AG04450 (cell line): ENCODE measurements at places on chromosomes 5 and 9. TPM values are rescaled to one million over a fixed set of nuclear protein-coding genes. Genes with fewer than 3 reads are reported as not detected.

The TMEM252 gene
- not detected in 2 replicates for polyA plus RNA-seq

The FBP1 gene
- polyA plus RNA-seq = not detected in 2 replicates

DNA sequence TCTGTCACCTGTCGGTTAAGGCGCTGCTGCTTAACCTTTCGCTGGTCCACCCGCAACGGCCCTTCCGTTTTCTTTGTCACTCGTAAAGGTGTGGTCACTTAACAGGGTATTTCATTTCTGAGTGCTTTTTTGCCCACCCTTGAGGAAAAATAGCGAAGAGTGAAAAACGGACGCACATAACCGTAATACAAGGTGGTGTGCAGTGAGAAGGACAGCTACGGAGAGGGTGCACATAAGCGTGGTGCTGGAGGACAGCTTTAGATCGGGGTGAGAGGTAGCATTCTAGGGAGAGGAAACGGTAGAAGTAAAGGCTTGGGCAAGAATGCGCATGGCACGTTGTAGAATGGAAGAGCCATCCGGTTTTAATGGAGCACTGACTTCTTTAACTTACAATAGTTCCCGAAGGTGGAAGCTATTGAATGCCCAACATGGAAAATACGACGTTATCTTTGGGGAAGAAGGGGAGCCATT lies 761 bp downstream of the CCT5 start:
- DNase-seq = no peak

DNA sequence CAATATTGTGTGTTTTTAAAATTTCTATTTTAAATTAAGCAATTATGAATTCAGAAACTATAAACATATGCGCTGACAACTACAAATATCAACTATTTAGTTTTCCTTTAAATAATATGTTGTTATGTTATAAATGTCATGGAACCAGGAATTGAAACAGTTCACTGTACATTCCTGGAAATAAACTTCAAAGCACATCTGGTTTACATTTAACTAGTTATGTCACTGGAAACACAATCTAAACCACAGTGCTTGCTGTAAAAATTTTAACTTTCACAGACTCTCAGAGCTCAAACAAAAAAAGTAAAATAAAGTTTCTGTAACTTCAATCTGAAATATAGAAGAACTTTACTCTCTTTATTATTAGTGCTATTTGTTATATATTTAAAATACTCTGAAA lies 179.2 kb downstream of the FBN2 start:
- no peak for DNase-seq

The FOXD4L3 gene
- not detected in 2 replicates for polyA plus RNA-seq

The IRX2 gene
- not detected in 2 replicates for polyA plus RNA-seq

DNA sequence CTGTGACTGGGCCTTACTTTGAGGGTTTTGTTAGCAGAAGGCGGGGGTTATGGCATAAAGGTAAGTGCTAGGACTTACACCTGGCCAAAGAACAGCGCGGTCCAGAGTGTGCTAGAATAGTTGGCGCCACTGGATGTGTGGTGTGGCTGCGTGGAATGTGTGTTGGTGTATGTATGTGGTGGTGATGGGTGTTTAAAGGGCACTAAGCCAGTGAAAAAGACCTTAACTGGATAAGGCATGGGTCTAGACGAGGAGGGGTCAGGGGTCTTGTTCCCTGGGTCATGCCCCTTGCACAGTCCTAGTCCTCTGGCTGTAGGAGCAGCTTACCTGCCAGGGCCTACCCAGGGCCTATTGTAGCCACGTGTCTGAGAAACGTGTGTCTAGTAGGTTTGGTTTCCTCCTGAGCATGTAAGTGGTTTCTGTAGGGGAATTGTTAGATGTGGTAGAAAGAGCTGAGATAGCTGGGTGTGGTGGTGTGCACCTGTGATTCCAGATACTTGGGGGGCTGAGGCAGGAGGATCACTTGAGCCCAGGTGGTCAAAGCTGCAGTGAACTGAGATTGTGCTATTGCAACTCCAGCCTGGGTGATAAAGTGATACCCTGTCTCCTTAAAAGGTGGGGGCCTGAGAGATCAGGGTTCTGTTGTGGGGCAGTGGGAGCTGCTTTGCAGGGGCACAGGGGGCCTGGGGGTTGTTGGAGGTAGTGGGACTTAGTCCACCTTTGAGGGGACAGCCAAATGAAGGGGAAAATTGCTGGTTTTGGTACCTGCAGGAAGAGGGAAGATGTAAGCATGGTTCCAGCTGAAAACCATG lies 55.2 kb downstream of the HSPA4 start:
- no peak for DNase-seq

The STK32A gene
- 0.12 and 0.20 TPM in 2 replicates for polyA plus RNA-seq

- DNase-seq = peak; percentile 21
These were observed 286.0 kb upstream of the TUSC1 start for GRCh38 chr9:25964239-25964638.

The DRD1 gene
- 0.11 TPM in 2 replicates for polyA plus RNA-seq

DNA sequence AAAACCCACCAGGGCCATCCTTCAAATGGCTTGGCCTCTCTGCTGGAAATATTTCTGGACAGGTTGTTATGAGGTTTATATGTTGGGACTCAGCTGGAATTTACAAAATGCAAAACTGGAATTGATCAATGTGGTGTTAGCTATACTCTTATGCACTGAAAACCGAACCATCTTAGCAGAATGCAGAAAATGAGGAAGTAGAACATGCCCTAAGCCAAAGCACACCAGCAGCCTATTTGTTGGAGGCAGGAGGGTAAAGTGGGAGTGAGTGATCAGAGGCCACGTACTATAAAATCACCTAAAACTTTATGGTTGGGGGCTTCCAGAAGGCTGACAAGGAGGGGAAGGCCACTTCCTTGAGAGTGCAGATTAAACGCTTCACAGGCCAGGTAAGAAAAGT lies 63.6 kb upstream of the C5orf63 start:
- no peak for DNase-seq

- no peak for DNase-seq
These were observed 209.0 kb upstream of the MVB12B start for GRCh38 chr9:126117631-126118030.

- DNase-seq = no peak
These were observed 25.4 kb upstream of the NR3C1 start for GRCh38 chr5:143428738-143429420.

The FIBCD1 gene
- polyA plus RNA-seq = 2.2 and 3.2 TPM in 2 replicates

- DNase-seq = no peak
These were observed 21.7 kb downstream of the FEM1C start for GRCh38 chr5:115522832-115523403.

The PLEKHG4B gene
- 0.24 and 0.37 TPM in 2 replicates for polyA plus RNA-seq

The ADGRD2 gene
- not detected in 2 replicates for polyA plus RNA-seq

- peak; percentile 27 for DNase-seq
These were observed 154.3 kb downstream of the SPOCK1 start for GRCh38 chr5:137344723-137345322.

The CDH10 gene
- polyA plus RNA-seq = not detected in 2 replicates

The BRD3 gene
- polyA plus RNA-seq = 7.1 and 7.2 TPM in 2 replicates

DNA sequence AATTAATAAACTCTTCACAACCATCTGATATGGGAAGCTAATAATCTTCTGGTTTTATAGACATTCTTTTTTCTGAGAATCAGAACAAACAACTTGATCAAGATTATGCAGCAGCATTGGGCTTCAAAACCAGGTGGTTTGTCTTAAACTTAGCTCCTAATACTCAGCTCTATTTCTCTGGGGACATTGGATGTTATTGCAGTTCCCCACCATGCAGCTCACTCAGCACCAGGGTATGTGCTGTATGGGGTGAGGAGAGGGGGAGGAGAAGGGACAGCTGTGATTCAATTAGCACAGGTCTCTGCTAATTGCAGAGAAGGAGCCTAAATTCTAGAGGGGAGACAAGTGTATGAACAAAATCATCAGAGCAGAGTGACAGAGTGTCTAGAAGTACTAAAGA lies 210.7 kb upstream of the TNC start:
- no peak for DNase-seq

DNA sequence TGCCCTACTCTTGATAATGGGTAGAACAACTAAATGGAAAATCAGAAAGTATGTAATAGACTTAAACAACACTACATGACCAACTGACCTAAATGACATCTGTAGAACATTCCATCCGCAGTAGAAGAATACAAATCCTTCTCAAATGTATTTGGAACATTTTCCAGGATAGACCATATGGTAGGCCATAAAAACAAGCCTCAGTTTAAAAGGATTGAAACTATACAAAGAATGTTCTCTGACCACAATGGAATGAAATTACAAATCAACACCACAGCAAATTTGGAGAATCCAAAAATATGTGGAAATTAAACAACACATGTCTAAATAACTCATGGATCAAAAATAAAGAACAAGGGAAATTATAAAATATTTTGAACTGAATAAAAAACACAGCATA lies 189.2 kb downstream of the NDUFS4 start:
- DNase-seq = no peak

- no peak for DNase-seq
These were observed 35.2 kb upstream of the ADAMTS2 start for GRCh38 chr5:179380211-179381035.

- DNase-seq = no peak
These were observed 145.7 kb upstream of the ALDH1B1 start for GRCh38 chr9:38246833-38247232.

The SLC4A9 gene
- polyA plus RNA-seq = not detected in 2 replicates

DNA sequence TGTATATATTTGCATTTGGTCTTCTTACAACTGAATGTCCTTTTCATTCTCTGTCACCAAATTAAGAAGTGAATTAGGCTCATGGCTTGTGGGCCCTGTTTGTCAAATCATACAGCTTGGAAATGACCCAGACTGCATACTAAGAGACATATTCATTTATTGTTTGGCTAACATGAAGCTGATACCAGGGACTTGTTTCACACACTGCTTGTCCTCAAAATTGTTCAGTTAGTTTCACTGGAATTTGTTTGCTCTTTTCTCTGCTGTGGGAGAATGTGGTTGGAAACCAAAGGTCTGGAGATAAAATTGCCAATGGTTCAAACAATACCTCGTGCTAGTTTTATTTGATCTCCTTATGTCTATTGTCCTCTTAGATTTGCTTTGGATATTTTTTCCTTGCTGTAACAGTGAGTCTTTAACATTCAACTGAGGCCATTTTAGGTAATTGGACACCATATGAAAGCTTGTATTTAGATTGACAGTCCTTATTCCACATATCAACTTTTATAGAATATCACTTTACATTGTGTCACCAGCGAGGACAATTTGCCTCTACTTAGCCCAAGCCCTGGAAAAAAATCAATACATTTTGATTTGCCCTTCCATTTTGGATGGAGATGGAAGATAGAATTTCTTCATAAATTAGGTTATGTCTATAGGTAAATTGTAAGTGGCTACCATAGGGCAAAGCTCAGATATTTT lies 144.3 kb upstream of the MTAP start:
- DNase-seq = no peak

The SURF1 gene
- polyA plus RNA-seq = 28.2 and 29.9 TPM in 2 replicates

- no peak for DNase-seq
These were observed 1.9 kb downstream of the B4GALT7 start for GRCh38 chr5:177601577-177602457.

The PCDHA10 gene
- polyA plus RNA-seq = 0.01 and 0.02 TPM in 2 replicates

GRCh38 chr5:72160959-72161358 lies 53.7 kb downstream of the MAP1B start:
- no peak for DNase-seq

DNA sequence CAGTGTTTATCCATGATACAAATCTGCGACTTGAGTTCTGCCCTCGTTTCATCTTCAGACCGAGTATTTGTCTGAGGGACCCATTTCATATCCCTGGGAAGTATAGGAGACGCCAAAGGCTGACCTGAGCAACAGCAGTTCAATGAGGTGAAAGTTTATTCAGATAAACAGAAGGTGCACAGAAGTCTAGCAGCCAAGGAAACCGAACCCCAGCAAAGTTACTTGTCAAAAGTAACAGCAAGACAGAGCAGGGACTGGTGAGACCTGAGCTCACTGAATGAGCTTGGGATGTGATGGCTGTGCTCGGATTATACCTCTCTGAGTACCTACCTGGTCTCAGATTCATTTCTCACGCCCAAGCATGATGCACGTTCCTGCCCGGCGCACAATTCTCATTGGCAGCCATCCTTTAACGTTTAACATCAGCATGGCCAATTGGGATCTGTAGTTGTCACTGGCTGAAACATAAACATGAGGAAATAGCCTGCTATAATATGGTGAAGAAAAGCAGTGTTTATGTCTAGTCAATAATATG lies 599 bp downstream of the LYRM7 start:
- no peak for DNase-seq

The CDKN2A gene
- 29.7 and 40.4 TPM in 2 replicates for polyA plus RNA-seq

DNA sequence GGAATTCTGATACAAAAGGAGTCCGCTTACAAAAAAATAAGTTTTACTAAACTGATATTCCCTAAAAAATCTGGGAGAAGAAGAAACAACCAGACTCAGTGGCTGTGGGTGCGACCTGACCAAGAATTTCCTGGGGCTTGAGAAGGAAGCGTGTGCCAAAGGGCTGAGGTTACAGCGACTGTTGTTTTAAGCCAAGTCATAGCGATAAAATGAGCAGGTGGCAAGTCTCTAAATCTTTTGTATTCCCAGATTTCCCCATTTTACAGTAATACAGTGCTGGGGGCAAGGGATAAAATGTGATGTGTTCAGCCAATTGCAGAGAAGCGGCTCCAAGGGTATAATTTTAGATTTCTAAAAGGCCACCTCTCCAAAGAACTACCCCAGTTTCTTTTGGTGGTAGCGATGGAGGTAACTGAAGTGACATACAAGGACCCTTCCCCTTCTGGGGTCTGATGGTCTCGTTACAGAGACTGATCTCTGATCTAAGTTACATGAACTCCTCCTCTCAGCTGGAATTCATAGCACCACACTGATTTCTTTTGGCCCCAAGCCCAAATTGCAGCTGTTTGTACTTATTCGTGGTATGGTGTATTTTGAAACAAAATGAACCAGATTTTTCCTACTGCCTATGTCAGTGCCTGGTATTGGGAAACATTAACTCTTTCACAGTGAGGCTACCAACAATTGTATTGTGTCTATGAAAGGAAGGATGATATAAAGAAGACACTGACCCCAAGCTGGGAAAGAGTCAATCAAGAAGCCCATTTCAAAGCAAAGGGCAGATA lies 41.6 kb downstream of the LPAR1 start:
- peak; percentile 61 for DNase-seq

- no peak for DNase-seq
These were observed 5.2 kb downstream of the SLC31A2 start for GRCh38 chr9:113155911-113156588.
